Stimulated activated CD4-positive, alpha-beta T cell treated with anti-CD3 and anti-CD28 coated beads, Interleukin-1b, Interleukin-23, amount 100 ng/mL, for 48 hours (primary cell): ENCODE measurements at places on chromosomes 16 and 17.

GRCh38 chr17:16926571-16927451, 45.1 kb downstream of the TNFRSF13B start:
- DNase-seq: no peak

GRCh38 chr17:20955427-20956323, 87.1 kb downstream of the USP22 start:
- no peak for DNase-seq

GRCh38 chr16:87316923-87317749, at the start of gene C16orf95:
Gene C16orf95, minus strand, starts transcription at chr16:87317392. Its CDS starts 150 bp downstream, at chr16:87317242.
- peak; percentile 95 for DNase-seq

DNA sequence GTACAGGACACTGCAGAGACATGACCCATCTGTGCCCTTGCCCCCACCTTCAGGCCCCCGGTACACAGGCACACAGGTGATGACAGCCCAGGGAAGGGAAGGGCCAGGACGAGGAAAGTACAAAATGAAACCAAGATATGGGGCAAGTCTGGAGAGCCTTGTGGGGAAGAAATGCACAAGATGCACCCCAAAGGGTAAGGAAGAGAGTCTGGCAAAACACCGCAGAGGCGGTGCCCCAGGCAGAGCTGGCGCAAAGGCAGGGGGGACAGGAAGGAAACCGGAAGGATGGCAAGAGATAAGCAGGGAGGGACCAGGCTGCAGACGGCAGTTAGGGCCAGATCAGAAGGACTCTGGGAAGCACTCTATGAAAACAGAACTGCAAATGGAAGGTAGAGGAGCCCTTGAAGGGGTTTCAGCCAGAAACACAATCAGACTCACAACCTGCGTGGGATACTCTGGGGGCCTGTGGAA, 81.4 kb downstream of the SLC39A11 start:
- no peak for DNase-seq

GRCh38 chr16:3051494-3051893, 5.1 kb downstream of the MMP25 start:
- no peak for DNase-seq

- no peak for DNase-seq
These were observed 30.9 kb downstream of the TBCD start for GRCh38 chr17:82782657-82783207.

DNA sequence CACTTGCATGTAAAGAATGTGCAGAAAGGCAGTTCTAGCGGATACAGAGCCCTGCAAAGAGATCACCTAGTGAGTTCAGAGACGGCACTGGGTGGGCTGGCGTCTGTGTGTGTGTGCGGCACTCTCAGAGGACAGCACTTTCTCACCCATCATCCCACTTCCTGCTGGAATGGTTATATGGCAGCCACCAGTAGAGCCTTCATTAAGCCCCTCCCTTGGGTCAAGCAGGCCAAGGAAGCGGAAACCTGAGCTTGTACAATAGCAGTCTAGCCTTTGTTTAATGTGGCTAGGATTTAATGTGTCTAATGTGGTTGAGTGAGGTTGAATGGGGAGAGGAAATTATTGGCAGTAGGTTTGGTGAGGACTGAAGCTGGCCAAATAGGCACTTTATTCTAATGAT, 88.3 kb upstream of the ELAC2 start:
- DNase-seq: no peak

GRCh38 chr16:25966172-25967097, 274.7 kb downstream of the HS3ST4 start:
- peak; percentile 36 for DNase-seq
